Iris pigment epithelial cell (primary cell): ENCODE measurements at places on chromosomes 4 and X.

DNA sequence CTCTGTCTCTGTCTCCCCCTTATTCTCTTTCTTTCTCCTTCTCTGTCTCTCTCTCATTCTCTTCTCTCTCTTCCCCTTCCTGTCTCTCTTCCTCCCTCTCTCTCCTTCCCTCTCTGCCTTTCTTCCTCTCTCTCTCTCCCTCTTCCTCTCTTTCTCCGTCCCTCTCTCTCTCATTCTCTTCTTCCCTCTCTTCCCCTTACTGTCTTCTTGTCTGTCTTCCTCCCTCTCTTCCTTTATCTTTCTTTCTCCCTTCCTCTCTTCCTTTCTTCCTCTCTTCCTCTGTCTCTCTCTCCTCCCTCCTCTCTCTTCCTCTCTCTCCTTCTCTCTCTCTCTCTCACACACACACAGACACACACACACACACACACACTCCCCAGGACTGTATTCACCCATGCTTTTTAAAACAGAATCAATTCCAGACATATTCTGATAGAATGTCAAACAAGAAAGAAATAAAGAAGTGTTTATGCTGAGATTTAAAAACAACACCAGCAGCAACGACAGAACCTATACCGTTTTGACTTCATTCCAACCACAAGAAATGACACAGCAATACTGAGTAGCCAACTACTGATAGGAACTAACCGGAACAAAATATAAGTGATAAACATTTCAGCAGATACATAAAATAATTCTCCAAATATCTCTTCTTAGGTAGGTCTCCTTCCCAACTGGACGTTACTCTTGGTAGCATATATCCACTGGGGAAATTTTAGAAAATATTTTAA lies 296.7 kb downstream of the ASMT start:
- DNase-seq: no peak

DNA sequence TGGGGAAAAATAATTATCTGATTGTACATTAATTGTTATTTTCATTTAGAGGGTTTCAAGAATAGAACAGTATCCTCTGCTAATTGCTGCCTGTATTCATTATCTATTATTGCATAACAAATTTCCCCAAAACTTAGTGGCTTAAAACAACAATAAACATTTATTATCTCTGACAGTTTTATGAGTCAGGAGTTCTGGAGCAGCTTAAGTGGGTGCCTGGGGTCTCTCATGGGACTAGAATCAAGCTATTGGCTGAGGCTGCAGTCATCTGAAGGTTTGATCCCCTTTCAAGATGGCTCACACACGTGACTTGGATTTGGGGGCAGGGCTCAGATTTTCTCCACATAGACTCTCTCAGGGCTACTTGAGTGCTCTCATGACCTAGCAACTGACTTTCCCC lies 98.1 kb upstream of the JADE1 start:
- DNase-seq: no peak

DNA sequence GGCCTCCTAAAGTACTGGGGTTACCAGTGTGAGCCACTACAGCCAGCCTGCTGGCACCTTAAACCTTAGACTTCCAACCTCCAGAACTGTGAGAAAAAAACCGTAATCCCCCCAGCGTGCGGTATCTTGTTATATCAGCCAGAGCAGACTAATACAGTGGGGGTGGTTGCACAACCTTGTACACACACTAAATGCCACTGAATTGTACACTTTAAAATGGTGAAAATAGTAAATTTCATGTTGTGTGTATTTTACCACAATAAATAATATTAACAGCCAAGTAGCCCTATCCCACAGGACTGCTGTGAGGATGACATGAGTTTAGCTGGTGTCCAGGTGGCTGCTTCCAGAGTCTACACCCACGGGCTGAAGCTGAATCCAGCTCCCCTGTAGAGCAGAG lies 38.8 kb downstream of the ZBTB49 start:
- DNase-seq: no peak

DNA sequence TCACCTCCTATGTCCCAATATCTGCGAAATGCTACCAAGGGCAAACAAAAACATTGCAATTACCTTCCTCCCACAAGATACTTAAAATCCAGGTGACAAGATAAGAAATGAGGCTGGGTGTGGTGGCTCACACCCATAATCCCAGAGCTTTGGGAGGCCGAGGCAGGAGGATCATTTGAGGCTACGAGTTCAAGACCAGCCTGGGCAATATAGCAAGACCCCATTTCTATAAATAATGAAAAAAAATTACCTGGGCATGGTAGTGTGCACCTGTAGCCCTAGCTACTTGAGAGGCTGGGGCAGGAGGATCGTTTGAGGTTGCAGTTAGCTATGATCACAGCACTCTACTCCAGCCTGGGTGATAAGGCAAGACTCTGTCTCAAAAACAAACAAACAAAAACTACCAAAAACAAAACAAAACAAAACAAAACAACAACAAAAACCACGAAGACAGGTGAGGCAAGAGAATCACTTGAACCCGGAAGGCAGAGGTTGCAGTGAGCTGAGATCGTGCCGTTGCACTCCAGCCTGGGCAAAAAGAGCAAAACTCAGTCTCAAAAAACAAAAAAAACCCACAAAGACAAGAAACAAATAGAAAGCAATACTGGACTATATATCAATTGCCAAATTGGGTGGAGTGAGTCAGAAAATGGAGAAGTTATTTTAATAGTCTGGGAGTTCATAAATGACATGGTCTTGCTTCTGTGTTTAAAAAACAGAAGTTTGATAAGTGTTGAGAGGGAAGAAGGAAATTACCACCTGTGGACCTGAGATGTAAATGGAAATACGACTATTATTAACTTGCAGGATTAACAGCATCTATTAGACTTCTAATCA lies 176.5 kb downstream of the FBXW7 start:
- DNase-seq: no peak

DNA sequence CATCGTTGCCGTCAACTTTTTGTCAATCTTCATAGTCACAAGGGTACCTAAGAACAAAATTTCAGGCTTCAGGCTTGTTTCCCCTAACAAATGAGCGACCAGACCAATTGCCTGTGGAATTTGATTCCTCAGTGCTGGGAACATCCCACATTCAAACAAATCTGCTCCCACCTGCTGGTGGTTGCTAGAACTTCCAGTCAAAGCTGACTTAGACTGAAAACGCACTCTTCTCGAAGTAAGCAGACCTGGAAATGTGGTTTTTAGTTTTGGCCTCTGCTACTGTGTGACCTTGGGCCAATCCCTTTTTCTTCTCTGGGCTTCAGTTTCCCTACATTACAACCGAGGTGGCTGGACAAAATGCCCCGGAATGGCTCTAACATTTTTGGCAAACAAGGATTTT lies 1.8 kb upstream of the GABRQ start:
- peak; percentile 70 for DNase-seq

DNA sequence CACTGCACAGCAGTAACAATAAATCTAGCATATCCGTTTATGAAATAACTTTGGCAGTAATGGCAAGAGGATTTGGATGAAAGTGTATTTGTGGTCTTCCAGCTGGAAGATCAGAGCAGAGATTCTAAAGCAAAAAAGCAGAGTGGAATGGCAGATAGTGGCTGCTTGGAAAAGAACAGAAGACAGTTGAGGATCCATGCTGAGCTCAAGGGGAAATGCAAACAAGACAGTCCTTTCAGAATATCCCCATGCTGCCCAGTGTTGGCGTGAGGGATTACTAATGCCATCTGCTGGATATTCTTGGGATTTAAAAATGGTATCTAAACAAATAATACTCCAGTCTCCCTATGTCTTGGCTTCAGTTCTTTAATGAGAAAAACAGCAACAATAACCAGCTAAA lies 629.1 kb upstream of the ATOH1 start:
- DNase-seq: peak; percentile 48

GRCh38 chr4:184694412-184694956 lies 39.4 kb downstream of the CENPU start:
- no peak for DNase-seq

- DNase-seq: peak; percentile 3
Observed at GRCh38 chr4:189046642-189047041, 894.0 kb upstream of the FRG1 start.

GRCh38 chr4:25103418-25103817 lies 56.8 kb downstream of the SEPSECS start:
- DNase-seq: no peak
